ENCODE measurements at places on chromosomes 1 and 21.

GRCh38 chr1:162701286-162701685 lies 69.0 kb downstream of the DDR2 start:
- DNase-seq, result no peak

- DNase-seq, result no peak
Observed at GRCh38 chr1:5928714-5929400, 63.4 kb downstream of the NPHP4 start.

GRCh38 chr1:231653632-231654031 lies 27.0 kb downstream of the DISC1 start:
- DNase-seq, result no peak

DNA sequence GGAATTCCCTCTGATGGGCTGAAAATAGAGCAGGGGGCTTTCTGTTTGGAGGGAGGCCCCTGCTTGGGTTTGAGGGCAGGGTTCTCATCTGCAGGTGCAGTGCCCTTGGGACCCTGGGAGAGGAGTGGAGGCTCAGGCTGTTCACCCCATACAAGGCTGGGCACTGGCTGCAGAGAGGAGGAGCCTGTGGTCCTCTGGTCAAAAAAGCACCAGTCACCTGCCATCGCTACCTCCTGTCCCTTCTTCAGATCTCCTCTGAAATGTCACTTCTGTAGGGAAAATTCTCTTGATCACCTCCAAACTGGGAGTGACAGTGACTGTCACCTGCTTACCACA lies 108.9 kb downstream of the TRABD2B start:
- DNase-seq, result no peak

GRCh38 chr1:58652651-58653184 lies 47.1 kb downstream of the MYSM1 start:
- DNase-seq, result peak; percentile 69

- DNase-seq, result no peak
Observed at GRCh38 chr1:27166351-27166802, 11.5 kb upstream of the SLC9A1 start.

DNA sequence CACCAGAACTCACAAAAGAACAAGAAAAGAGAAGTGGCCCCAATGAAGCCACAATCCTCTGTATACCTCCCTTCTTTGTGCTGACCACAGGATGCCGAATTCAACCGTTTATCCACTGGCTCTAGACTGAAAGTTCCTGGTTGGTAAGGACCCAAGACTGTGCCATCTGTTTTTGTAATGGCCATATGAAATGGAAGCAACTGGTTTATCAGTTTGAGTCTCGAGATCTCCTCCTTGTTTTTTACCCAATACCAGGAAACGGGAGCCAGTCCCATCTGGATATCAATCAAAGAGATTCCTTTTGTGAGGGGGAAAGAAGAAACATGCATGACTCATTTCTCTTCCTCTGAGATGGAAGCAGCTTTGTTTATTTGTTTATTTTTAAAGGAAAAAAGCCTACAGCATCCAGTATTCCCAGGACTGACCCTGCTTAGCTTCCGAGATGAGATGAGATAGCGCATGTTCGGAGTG lies 32.4 kb upstream of the ZNF124 start:
- no peak for DNase-seq

DNA sequence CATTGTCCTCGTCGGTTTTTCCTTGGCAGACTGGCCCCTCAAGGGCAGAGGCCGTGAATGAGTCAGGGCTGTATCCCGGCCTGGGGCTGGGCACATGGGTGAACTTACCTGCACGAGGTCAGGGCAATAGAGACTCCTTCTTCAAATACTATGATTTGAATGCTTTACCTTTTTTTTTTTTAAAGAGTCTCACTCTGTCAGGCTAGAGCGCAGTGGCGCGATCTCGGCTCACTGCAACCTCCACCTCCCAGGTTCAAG lies 5.0 kb downstream of the LAPTM5 start:
- no peak for DNase-seq

All from AG08396 (cell line).